ENCODE measurements at places on chromosomes 2 and 18. TPM values are rescaled to one million over a fixed set of nuclear protein-coding genes. Genes with fewer than 3 reads are reported as not detected.

The DNAJC5G gene
- not detected for total RNA-seq

The KCNK3 gene
- 0.46 TPM for total RNA-seq

The PCBP1 gene
- total RNA-seq: 33.6 TPM

The MYCN gene
- total RNA-seq: not detected

The RPRM gene
- not detected for total RNA-seq

The ST6GAL2 gene
- total RNA-seq: 12.9 TPM

The RGPD8 gene
- total RNA-seq: 22.1 TPM

The DARS1 gene
- 157 TPM for total RNA-seq

The RAB3GAP1 gene
- 107 TPM for total RNA-seq

The AMER3 gene
- not detected for total RNA-seq

The IKZF2 gene
- 9.5 TPM for total RNA-seq

The GREB1 gene
- 0.83 TPM for total RNA-seq

The MROH2A gene
- not detected for total RNA-seq

The COL6A3 gene
- total RNA-seq: 3,192 TPM

The GCG gene
- not detected for total RNA-seq

The LYPD1 gene
- 29.3 TPM for total RNA-seq

The SCLY gene
- 16.9 TPM for total RNA-seq

The SLC40A1 gene
- total RNA-seq: 20.2 TPM

The LBH gene
- 26.3 TPM for total RNA-seq

The OXER1 gene
- not detected for total RNA-seq

The HSPE1 gene
- total RNA-seq: 107 TPM

The PROKR1 gene
- not detected for total RNA-seq

The NT5DC4 gene
- not detected for total RNA-seq

The CYP26B1 gene
- not detected for total RNA-seq

The LINC00305 gene
- not detected for total RNA-seq

The CKAP2L gene
- total RNA-seq: 2.1 TPM

The MOCOS gene
- total RNA-seq: 11.3 TPM

The RAD51AP2 gene
- not detected for total RNA-seq

The ANKRD30B gene
- not detected for total RNA-seq

The MC5R gene
- not detected for total RNA-seq

The ATP6V1B1 gene
- 1.8 TPM for total RNA-seq

The SLC16A14 gene
- 0.37 TPM for total RNA-seq

The SKA1 gene
- 0.59 TPM for total RNA-seq

The ITGB6 gene
- total RNA-seq: 0.60 TPM

The VIL1 gene
- total RNA-seq: not detected

The CYP1B1 gene
- 0.78 TPM for total RNA-seq

The C1GALT1C1L gene
- 0.74 TPM for total RNA-seq

The ANAPC1 gene
- 62.0 TPM for total RNA-seq

The CFAP210 gene
- not detected for total RNA-seq

The FAM237A gene
- total RNA-seq: not detected

The CFC1 gene
- total RNA-seq: not detected

The GDF7 gene
- total RNA-seq: under 0.01 TPM

The TFPI gene
- total RNA-seq: 310 TPM

The RGPD3 gene
- 0.37 TPM for total RNA-seq

The VWC2L gene
- total RNA-seq: not detected

The AQP12B gene
- not detected for total RNA-seq

The SERPINB12 gene
- not detected for total RNA-seq

The ABCG5 gene
- not detected for total RNA-seq

The BCL2L11 gene
- total RNA-seq: 4.8 TPM

The LOXHD1 gene
- total RNA-seq: not detected

The SNED1 gene
- total RNA-seq: 0.14 TPM

The GPBAR1 gene
- not detected for total RNA-seq
